ENCODE measurements at places on chromosomes 1 and 21.

DNA sequence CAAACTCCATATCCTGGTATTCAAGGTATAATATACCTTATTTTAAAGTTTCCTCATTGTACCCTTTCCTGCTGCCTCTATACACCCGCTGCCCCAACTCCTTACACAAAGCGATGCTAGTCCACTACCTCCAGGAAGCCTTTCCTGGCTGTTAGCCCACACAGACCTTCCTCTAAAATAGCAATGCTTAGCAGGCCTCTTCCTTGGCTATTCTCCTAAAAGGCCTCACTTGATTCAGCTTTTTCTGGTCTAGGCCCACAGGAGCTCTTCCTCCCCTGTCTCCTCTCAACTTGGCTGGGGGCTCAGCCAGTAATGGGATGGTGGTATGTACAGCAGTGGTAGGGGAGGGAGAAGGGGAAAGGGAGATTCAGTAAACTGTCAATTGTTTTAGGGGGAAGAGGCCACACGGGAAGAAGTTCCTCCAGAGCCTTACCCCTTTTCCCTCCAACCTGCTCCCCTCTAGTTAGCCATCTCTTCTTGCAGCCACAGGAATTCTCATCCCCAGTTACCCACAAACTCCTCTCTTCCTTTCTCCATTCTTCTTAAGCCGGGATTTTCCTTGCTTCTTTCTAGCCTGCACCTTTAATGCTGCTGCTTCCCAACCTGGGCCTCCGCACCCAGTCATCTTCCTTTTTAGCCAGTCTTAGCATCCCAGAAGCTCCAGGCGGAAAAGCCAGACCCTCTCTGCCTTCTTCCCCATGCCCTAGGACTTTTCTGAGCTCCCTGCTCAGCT is 2.6 kb downstream of the LRRC41 start:
- DNase-seq, result no peak

DNA sequence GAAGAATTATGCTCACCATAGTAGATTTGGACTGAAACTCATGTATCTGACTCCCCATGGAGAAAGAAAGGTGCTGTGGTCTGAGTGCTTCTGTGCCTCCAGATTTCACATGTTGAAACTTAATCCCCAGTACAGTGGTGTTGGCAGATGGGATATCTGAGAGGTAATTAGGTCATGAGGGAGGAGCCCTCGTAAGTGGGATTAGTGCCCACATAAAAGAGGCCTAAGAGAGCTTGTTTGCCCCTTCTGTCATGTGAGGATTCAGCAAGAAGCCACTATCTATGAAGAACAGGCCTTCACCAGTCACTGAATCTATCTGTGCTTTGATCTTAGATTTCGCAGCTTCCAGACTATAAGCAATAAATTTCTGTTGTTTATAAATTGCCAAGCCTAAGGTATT is 150.1 kb downstream of the PLPP3 start:
- no peak for DNase-seq

DNA sequence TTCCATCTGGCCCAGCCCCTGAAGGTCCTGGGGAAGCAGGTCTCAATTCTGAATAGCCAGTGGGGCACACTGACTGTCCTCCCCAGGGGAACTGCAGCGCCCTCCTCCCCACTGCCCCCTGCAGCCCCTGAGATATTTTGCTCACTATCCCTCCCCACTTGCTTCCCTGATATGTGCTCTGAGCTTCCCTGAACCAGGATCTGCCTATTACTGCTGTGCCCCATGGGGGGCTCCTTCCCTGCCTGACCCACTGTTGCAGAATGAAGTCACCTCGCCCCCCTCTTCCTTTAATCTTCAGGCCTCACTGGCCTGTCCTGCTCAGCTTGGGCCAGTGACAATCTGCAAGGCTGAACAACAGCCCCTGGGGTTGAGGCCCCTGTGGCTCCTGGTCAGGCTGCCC is 89.8 kb downstream of the PTPRU start:
- DNase-seq, result no peak

DNA sequence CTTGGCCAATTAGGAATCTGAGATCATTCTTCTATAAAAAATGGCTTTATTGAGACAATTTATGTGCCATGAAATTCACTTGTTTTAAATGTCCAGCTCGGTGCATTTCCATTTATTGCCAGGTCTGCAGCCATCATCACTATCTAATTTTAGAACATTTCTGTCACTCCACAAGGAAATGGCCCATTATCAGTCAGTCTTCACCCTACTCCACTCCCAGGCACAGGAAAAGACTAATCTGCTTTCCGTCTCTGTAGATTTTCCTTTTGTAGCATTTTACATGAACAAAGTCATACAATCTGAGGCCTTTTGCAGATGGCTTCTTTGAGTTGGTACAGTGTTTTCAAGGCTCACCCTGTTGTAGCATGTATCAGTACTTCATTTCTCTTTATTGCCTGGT is 27.2 kb downstream of the KIF26B start:
- DNase-seq, result no peak

DNA sequence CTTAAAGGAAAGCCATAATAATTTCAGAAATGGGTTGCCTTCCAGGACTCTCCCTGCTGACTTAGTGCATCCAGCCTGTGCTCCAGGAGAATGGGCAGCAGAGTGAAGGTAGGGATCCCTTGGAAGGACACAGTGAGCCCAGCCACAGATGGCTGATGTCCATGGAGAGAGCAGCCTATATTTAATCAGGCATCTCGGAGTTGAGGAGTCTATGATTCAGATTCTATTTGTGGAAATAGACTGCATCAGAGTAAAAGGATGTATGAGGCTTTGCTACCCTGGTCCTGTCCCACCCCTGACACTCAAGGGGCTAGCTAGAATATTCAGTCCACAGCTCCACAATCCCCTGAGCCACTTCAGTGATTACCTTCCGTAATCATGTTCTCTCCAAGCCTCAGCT is 43.8 kb upstream of the PBX1 start:
- DNase-seq, result no peak

DNA sequence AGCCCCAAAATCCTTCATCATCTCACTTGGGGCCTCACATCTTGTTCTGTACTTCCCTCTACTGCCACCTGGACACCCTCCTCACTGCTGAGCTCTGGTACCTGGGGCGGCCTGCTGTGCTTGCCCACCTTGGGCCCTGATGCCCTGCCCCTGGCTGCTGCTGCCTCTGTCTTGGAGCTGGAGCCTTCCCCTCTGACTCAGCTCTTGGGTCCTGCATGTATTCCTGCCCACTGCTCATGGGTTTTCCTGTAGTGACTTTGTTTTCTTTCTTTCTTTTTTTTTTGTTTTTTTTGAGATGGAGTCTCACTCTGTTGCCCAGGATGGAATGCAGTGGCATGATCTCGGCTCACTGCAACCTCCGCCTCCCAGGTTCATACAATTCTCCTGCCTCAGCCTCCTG is 37.5 kb downstream of the TRAPPC10 start:
- no peak for DNase-seq

GRCh38 chr1:173255214-173255813 is 48.2 kb upstream of the TNFSF4 start:
- no peak for DNase-seq

Data from NCI-H1105 (cell line).